ENCODE measurements at places on chromosomes 4 and X.

GRCh38 chr4:60637976-60638375 is 562.1 kb upstream of the ADGRL3 start:
- DNase-seq: no peak

DNA sequence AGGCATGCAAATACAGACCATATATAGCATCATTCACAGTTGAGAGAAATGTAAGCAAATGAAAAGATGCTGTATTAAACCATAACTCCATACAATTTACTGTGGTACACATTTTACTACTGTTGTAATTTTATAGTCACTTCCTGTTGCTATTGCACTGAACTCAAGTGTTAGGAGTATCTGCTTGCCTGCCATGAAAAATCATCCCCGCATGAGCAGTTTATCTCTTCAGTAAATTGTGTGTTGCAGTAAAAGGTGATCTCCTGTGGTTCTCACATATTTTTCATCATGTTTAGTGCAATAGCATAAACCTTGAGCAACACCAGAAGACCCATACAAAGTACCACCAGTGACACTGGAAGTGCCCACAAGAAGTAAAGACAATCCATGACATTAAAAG is 1153.4 kb downstream of the FAT4 start:
- DNase-seq: no peak

DNA sequence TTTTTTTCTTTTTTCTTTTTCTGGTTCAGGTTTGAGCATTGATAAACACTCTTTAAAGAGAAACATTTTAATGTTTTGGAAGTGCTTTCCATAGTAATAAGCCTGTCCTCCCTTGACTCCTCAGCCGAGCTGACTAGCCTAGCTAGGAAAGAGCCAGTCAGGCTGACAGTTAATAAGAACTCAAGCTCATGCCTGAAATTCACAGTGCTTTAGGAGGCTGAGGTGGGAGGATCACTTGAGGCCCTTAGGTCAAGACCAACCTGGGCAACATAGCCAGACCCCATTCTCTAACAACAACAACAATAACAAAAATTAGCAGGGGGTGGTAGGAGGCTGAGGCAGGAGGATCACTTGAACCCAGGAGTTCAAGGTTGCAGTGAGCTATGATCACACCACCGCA is 53.4 kb upstream of the ZCCHC13 start:
- no peak for DNase-seq

GRCh38 chr4:114277690-114278089 is 298.2 kb upstream of the ARSJ start:
- no peak for DNase-seq

GRCh38 chr4:85369703-85370380 is 105.1 kb upstream of the ARHGAP24 start:
- no peak for DNase-seq

- no peak for DNase-seq
Measured at GRCh38 chr4:183533698-183534097, 28.8 kb downstream of the ING2 start.

GRCh38 chr4:73257651-73258435 is 755 bp downstream of the ANKRD17 start:
- DNase-seq: no peak

Data from activated CD4-positive, alpha-beta T cell treated with anti-CD3 and anti-CD28 coated beads for 24 hours (primary cell).